ENCODE measurements at places on chromosomes 7 and 10.
A peak's percentile ranks its signal among the peaks of the same experiment; 100 is the strongest.

DNA sequence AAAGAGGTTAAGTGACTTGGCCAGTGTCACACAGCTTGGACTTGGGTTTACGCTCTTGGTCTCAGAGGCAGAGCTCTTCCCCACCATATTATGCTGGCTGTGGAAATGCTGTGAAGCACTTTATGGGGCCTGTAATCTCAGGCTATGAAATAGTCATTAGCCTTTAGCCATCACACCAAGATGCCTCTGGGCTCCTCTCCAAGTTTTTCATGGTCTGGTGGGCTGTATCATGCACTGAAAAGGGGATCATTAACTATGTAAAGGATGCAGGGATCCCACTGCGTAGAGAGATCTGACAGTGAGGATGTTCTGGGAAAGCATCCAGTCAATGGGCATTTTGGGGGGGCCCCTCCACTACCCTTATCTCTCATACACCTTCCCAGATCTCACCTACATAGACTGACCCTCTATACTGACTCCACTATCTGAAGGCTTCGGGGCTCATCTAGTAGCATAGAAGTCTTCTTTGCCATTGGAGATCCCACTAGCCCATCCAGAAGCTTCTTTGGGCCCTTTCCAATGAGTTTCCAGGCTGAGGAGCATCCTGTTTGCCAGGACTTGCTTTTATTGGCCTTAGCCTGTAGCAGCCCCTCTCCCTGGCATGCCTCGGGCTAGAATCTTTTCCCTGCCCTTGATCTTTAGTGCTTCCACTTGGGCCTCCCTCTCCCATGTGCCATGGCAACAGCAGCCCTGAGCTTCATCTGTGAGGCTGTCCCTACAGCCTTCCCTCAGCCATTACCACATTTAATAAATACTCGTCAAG is 19.6 kb downstream of the FRMPD2 start:
- DNase-seq, result no peak

DNA sequence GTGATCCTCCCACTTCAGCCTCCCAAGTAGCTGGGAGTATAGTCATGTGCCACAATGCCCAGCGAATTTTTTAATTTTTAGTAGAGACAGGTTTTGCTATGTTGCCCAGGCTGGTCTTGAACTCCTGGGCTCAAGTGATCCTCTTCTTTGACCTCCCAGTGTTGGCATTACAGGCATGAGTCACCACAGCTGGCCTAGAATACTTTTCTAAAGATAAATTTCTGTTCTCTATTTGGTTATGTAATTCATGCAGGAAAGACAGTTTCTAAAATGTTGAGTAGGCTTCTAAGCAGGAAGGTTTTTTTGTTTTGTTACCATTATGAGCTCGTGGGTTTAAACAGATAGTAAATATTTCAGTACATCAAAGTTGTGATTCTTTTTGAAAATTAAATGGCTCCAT is 5.0 kb downstream of the RBAK start:
- no peak for DNase-seq

- DNase-seq, result no peak
Measured at GRCh38 chr7:16762177-16762576, 8.6 kb downstream of the TSPAN13 start.

GRCh38 chr7:49631071-49631815 is 142.2 kb upstream of the VWC2 start:
- DNase-seq, result no peak

DNA sequence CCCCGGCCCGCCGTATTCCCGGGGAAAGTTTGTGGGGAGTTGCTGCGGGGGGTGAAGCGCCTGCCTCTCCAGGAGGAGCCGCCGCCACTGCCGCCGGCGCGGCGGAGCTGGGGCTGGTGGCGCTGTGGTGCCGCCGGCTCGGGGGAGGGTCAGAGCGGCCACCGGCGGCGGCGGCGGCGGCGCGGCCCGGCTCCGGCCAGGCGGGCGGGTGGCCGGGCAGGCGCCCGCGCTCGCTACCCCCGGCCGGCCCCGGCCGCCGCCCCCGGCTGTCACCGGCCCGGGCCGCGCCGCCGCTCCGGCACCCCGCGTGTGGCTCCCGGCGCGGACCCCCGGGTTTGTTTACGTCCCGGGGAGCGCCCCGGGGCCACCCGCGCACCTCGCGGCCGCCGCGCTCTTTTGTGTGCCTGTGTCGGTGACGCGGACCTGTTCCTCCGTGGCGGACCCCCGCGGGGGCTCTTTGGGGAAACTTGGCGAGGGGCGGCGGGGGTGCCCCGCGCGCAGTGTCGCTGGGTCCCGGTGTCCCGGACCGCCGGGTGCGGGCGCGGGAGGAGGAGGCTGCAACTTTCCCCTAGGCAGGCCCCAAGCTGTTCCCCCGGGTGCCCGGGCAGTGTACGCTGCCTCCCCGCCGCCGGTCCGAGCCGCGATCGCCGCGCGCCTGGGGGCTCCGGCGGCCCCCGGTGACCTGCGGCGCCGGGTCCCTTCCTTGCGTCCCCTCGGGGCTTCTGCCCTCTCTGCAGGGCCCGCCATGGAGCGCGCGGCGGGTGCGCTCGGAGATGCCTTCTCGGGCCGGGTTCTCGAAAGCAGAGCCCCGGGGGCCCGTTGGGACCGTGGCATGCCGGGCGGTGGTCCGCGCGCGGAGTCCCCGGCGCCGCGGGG is 593 bp upstream of the CUX1 start:
- peak; percentile 49 for DNase-seq

DNA sequence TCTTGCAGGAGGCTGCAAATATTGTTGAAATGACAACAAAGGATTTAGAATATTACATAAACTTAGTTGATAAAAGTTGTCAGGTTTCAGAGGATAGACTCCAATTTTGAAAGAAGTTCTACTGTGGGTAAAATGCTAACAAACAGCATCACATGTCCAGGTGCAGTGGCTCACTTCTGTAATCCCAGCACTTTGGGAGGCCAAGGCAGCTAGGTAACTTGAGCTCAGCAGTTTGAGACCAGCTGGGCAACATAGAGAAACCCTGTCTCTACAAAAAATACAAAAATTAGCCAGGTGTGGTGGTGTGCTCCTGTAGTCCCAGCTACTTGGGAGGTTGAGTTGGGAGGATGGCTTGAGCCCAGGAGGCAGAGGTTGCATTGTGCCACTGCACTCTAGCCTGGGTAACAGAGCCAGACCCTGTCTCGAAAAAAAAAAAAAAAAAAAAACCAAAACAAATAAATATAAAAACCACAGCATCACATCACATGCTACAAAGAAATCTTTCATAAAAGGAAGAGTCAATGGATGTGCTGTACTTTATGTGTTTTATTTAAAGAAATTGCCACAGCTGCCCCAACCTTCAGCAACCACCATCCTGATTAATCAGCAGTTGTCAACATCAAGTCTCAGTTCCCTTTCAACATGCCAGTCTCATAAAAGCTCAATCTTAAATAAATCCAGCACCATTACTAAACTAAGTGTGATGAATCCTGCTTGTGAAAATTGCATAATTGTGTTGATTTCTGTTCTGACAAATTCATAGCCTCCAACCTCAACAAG is 83.2 kb upstream of the MBL2 start:
- no peak for DNase-seq

- no peak for DNase-seq
Measured at GRCh38 chr7:28588602-28589001, 176.3 kb downstream of the CREB5 start.

DNA sequence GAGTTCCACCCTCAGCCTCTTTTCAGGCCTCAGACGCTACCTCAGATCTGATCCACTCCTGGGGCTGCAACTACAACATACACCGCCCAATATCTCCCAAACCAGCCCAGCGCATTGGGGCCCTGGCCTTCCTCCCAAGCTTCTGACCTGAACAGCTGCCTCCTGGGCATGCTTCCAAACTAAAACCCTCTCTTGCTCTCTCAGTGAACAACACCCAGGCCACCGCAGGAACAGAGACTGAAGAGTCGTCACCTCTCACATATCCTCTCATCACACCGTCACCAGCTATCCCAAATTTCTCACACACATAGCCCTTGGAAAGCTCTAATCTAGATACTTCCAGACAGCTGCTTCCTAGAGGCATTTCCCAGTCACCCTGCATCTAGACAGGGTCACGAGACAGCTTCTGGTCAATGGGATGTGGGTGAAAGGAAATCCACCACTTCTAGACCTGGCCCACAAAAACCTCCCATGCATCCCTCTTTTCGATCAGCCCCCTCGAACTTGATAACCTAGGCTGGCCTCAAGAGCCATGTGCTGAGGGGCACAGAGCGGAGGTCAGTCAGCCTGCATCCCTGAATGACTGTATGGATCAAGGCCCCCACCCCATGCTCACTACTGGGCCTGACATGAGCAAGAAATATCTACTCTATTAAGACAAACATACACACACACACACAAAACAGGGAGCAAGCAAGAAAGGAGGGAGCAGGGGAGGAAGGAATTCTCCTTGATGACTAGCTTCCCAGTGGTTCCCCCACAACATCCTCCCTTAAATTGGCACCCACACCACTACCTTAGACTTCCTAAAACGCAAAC is 1.8 kb downstream of the PARP12 start:
- DNase-seq, result peak; percentile 65
